ENCODE measurements at places on chromosomes 5 and 9.

GRCh38 chr5:6224406-6224805 lies 153.9 kb downstream of the MED10 start:
- no peak for DNase-seq

DNA sequence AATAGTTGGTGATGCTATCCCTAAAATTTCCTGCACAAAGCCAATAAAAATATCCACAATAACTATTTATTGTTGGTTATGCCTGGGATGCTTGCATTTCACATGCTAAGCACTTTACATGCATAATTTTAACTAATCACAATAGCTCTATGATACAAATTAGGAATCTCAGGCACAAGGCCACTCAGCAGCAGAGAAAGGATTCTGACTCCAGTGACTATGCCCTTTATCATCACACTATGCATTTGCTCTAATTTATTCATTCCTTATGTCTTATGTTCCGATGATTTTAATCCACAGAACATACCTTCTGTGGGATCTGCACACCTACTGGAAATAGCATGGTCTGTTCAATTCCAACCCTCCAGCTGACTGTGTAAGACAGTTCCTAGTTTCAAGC lies 476.1 kb downstream of the TMEM232 start:
- no peak for DNase-seq

- DNase-seq: no peak
Observed at GRCh38 chr5:166992874-166993722, 1298.3 kb upstream of the WWC1 start.

DNA sequence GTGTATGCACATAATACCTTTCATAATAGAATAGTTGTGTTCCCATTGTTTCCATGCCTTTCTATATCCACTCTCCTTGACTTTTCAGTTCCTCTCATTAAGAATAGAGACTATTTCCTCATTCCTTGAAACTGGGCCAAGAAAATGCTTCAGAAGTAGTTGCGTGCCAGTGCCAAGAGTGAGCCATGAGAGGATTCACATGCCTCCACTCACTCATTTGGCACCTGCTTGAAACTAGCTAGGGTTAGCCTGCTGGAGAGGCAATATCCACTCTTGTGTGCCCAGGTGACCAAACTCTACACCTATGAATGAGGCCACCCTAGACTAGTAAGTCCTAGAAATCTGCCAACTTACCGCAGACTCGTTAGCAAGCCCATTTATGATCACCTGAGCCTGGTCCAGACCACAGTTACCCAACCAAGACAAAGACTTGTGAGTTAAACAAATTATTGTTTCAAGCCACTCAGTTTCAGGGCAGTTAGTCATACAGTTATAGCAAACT lies 276.3 kb downstream of the EPB41L4A start:
- no peak for DNase-seq

- no peak for DNase-seq
Observed at GRCh38 chr5:132466433-132467286, 23.9 kb downstream of the IRF1 start.

DNA sequence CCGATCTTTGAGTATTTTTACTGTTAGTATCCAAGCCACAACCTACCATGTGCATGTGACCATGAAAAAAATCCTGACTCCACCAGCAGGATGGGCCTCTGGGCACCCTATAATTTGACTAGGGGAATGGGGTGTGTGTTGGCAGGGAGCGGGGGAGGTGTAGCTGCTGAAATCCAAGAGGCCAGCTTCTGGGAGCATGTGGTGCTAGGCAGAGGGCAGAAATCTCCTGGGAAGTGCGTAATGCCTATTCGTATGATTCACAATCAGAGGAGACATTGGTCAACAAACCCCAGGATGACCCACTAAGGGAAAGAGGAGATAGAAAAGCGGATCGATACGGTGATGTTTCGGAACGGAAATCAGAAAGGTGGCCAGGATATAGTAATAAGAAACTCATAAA lies 149.9 kb downstream of the ARSB start:
- no peak for DNase-seq

GRCh38 chr9:114339130-114339908 lies 9.7 kb downstream of the ORM2 start:
- DNase-seq: no peak

GRCh38 chr9:36862206-36863145 lies 171.6 kb downstream of the PAX5 start:
- DNase-seq: no peak

DNA sequence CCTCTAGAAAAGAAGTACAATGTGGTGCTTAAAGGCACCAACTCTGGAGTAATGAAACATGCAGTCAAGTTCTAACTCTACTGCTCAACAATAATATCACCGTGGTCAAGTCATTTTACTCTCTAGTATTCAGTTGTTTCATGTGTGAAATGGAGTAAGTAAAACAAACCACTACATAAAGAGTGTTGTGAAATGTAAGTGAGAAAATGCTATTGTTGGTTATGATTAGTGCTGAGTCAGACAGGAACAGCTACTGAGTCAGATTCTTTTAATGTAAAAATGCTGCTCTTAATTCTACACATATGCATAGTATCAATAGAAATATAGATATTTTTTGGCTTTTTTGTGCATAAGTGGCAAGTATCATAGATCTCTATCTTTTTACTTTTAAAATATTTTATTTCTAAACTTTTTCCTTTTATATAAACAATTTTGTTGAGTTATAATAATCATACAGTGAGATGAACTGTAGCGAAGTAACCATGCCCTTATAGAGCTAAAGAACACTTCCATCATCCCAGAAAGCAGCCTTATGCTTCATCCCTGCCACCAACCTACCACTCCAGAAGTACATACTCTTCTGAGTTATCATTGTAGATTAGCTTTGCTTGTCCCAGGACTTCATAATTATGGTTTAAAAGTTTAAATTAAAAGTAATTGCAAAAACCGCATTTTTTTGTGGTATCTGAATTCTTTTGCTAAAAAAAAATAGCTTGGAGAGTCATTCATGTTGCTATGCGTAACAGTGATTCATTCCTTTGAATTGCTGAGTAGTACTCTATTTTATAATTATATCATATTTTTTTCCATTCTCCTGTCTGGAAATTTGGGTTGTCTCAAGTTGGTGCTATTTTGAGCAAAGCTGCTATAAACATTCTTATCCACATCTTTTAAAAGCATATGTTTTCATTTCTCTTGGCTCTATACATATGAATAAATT lies 548.2 kb upstream of the CLINT1 start:
- no peak for DNase-seq

DNA sequence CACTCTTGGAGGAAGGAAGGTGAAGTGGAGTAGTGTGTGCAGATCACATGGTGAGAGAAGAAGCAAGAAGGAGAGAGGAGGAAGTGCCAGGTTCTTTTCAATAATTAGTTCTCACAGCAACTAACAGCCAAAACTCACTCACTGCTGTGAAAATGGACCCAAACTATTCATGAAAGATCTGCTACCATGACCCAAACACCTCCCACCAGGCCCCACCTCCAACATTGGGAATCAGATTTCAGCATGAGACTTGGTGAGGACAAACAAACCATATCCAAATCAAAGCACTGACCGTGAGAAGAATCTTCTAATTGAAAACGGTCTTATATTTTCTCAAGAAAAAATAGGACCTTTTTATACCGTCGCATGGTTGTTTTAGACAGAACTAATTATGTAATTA lies 468.7 kb upstream of the TYRP1 start:
- no peak for DNase-seq

All from esophagus squamous epithelium (tissue), 5 donors.